ENCODE measurements at places on chromosomes 2 and 18.

DNA sequence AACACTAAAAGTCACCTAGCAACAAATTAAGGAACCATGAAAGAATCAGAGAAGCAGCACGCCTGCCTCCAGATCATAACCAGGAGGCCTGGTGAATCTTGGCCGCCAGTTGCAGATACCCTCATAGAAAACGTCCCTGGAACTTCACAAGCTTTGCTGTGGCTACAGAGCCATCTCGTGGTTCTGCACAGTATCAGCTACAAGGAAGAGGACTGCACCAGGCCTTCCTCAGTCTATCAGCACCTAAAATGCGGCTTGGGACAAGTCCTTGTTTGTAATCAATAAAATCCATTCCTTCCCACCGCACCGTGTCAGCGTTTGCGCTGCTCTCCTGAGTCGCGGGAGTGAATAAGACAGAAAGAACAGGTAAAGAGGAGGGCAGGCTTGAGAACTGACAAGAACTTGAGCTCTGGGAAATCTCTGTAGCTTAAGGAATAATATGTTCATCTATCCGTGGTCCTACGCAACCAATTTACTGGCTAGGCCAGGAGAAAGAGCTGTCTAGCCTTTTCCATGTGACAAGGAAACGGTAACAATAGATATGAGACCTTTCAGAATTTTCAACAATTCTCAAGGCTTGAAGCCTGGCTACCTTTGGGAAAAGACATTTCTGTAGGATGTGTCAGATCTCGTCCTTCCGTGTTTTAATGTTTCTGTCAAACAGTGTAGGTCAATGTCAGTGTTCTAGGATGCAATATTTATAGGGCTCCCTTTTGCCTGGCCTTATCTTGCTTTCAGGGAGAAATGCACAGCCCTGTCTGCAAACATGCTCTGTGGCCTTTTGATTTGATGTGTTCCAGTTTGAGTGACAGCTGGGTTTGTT, 128.5 kb upstream of the RAB12 start:
- DNase-seq: no peak

DNA sequence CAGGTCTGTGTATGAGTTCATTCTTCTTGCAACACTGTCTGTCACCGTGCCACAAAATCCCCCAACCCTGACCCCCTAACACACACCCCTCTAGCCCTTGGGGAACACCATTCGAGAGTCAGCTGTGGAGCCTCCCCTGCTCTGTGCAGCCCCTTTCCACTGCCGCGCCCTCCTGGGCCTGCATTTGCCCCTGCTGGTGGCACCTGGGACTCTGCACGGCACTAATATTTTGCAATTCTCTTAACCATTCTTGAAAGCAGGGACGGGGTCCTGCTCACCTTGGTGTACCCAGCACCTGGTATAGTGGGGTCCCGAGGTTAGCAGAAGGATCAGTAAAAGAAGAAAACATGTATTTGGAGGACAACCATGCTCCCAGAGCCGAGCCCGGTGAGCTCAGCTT, 124.0 kb downstream of the HDAC4 start:
- no peak for DNase-seq

DNA sequence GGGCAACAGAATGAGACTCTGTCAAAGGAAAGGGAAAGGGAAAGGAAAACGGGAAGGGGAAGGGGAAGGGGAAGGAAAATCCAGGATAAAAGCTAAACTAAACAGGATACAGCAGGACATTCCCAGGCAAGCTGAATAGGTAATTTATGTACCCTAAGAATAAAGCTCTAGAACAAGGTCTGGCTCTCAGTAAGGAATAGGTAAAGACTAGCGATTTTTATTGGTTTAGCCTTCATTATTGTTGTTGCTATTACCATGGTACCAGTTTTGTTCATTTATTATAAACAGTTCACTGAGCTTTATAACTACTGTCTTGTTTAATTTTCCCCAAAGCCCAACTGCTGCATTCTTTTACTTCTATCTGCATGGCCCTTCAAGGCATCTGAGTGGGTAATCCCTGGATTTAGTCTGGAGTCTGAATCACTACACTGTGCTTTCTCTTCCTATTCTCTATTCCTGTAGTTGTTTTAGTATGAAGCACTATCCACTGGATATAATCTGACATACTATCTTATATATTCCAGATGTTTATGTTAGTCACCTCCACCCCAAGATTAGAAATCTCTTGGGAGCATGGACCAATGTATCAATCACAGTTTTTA, 127.1 kb upstream of the TANK start:
- no peak for DNase-seq

- DNase-seq: no peak
Measured at GRCh38 chr2:19313553-19313952, 44.9 kb downstream of the OSR1 start.

DNA sequence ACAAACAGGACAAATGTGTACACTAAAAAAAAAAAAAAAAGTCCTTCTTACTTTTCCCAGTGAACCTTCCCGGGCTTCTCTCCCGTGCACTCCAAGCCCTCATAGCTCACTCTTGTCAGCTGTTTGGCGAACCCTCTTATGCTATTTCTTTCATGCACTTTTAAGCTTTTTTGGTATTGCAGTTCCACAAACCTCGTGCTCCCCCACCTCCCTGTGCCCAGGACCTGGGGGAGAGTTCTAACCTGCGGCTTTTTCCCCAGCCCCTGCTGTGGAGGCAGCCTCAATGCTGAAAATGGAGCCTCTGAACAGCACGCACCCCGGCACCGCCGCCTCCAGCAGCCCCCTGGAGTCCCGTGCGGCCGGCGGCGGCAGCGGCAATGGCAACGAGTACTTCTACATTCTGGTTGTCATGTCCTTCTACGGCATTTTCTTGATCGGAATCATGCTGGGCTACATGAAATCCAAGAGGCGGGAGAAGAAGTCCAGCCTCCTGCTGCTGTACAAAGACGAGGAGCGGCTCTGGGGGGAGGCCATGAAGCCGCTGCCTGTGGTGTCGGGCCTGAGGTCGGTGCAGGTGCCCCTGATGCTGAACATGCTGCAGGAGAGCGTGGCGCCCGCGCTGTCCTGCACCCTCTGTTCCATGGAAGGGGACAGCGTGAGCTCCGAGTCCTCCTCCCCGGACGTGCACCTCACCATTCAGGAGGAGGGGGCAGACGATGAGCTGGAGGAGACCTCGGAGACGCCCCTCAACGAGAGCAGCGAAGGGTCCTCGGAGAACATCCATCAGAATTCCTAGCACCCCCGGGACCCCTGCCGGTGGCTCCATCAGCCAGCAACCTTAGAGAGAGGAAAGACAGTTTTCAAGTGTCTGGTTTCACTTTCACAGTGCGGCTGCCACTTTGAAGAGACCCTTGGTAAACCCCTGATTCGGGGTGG, 826 bp downstream of the KCNE4 start:
- no peak for DNase-seq

GRCh38 chr2:142723236-142723635, 154.2 kb upstream of the KYNU start:
- DNase-seq: no peak

GRCh38 chr2:22126106-22126505, 1002.3 kb downstream of the TDRD15 start:
- DNase-seq: no peak

GRCh38 chr2:8379549-8379948, 302.3 kb upstream of the ID2 start:
- no peak for DNase-seq

DNA sequence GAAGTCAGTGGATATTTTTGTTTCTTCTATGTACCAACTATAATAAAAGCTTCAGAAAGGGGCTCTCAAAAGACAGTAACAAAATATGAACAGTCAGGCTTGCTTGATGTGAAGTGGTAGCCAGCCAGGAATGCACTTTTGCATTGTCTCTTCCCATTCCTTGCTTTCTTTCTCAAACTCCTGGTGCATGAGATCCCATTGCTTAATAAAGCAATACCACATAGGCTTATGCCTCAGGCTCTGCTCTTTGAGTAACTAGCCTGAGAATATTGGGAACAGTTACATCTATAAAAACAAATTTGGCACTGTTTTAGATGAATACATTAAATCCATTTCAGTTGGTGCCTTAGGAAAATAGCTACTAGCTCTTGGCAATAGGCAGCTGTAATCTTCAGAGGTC, 62.6 kb upstream of the ST6GAL2 start:
- DNase-seq: no peak

GRCh38 chr2:13056259-13056843, 339.6 kb downstream of the TRIB2 start:
- DNase-seq: no peak

GRCh38 chr18:9417073-9417851, 58.1 kb upstream of the RALBP1 start:
- DNase-seq: no peak

DNA sequence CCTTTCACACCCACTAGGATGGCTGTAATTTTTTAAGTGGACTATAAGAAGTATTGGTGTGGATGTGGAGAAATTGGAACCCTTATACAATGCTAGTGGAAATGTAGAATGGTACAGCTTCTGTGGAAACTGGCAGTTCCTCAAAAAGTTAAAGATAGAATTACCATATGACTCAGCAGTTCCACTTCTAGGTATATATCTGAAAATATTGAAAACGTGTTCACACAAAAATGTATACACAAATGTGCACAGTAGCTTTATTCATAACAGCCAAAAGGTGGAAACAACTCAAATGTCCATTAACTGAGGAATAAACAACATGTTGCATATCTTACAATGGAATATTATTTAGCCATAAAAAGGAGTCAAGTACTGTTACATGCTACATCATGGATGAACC, 17.7 kb downstream of the TANK start:
- DNase-seq: no peak

- no peak for DNase-seq
Measured at GRCh38 chr2:27501042-27501441, 4.4 kb downstream of the GCKR start.

DNA sequence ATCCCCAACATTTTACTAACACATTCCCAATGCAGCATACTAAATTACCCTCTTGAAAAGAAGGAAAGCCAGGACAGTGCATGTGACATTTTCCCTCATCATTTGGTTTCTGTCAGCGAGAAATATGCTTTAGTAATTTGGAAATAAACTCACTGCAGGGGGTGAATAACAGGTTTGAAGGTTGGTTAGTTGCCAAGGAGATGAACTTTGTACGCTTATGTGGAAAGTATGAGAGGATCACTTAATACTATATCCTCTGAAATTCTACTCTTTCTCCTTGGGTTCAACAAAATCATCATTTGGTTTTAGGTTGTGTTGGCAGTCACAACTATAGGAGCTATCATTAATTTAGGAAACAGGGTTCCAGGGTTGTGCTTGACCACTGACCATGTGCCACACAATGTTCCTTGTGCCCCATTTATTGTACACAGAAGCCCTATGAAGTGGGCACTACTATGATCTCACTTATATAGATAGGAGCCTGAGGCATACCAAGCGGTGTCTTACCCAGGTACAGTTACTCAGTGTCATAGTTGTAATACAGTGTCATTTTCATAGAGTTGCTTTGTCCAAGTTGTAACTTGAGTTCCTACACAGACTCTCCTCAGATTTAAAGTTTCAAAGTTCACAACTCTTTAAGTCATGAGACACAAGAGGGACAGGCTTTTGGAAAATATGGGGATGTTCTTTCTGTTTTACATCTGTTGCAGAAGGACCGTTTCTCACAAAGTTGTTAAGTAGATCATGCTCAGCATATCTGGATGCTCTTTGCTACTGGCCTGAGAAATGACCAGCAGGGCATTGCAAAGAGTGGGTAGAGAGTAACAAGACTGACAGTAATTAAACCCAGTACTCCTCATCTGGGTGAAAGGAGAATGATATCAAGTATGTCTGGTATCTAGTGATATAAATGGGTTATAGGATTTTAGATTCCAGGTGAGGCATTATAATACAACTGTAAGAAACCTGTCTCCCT, 91.8 kb downstream of the MAP4K4 start:
- no peak for DNase-seq

- no peak for DNase-seq
Measured at GRCh38 chr2:159497256-159497655, 119.1 kb downstream of the BAZ2B start.

GRCh38 chr18:49632588-49632987, 70.7 kb downstream of the LIPG start:
- no peak for DNase-seq

DNA sequence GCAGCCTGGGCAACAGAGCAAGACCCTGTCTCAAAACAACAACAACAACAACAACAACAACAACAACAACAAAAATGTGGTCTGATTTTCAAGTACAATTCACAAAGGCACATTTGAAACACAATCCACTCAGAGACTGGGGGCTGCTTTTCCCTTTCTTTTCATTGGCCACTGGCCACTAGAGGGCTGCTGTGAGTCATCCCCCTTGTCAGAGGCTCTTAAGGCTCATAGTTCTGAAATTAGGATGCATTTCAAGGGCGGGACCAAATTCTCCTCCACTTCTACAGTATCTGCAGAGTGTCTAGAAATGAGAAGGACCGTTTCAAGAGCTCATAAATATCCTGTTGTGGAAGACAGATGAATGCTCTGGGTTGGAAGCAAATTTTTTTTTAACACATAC, 285.4 kb downstream of the NRXN1 start:
- DNase-seq: no peak

GRCh38 chr2:11017921-11018320, 106.2 kb downstream of the KCNF1 start:
- DNase-seq: no peak

DNA sequence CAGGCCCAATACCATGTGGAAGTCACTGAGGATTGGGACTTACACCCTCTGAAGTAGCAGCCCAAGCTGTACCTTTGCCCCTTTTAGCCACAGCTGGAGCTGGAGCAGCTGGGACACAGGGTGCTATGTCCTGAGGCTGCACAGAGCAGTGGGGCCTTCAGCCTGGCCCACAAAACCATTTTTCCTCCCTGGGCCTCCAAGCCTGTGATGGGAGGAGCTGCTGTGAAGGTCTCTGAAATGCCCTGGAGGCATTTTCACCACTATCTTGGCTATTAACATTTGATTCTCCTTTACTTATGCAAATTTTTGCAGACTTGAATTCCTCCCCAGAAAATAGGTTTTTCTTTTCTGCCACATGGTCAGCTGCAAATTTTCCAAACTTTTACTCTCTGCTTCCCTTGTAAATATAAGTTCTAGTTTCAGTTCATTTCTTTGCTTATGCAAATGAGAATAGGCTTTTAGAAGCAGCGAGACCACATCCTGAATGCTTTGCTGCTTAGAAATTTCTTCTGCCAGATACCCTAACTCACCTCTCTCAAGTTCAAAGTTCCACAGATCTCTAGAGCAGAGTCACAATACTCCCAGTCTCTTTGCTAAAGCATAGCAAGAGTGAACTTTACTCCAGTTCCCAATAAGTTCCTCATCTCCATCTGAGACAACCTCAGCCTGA, 213.8 kb upstream of the MGAT5 start:
- no peak for DNase-seq

DNA sequence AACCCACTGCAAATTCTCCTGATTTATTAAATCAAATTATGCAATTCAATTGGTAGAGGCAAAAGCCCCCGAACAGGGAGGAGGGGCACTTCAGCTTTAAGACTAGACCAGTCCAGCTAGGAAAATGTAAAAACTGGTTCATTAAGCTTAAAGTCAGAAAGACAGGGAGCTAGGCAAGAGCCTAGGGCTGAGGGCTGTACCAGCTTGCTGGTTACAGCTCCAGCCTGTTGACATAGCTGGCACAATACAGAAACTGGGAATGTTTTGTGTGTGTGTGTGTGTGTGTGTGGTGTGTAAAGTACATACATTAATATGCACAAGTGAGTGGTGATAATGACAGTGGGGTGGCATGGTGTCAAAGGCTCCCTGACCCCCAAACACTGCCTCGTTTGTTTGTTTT, 307.0 kb upstream of the CELF4 start:
- DNase-seq: no peak
